ENCODE measurements at places on chromosomes 7 and 10. TPM values are rescaled to one million over a fixed set of nuclear protein-coding genes. Genes with fewer than 3 reads are reported as not detected.

DNA sequence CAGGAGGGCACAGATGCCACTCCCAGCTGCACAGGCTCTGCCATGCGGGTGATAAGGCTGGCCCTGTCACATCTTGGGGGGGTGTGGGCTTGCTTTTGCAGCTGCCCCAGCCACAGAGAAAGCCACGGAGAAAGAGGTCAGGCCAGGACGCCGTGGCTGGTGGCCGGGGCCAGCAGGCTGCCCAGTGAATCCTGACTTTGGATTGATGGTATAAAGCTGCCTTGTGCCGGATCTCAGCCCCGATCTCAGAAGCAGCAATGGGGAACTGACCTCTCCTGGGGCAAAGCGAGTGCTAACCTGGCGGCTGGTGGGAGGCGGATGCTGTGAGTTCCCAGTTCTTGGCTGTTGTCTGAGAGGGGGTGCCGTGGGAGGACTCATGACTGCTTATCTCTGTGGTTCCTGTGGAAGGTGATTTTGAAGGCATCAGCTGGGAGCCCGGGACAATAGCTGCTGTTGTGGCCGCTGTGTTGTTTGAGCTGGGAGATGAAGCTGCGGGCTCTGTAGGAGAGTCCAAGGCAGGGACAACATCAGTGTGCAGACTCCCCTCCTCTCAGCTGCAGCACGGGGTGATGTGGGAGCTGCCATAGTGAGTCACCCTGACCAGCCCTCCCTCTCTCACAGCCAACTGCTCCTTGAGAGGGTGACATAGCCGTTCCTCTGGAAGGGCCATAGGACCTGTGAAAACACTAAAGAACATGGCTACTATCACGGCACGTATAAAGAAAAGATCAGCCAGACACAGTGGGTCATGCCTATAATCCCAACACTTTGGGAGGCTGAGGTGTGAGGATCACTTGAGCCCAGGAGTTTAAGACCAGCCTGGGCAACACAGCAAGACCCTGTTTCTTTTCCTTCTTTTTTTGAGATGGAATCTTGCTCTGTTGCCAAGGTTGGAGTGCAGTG is 17.0 kb downstream of the IL15RA start:
- no peak overlapping the region for H3K4me3 ChIP-seq
- H3K27me3 ChIP-seq, result no peaks in the 10 kb centered on the region
- peaks cover 8% of the 10 kb centered on the region for H3K4me1 ChIP-seq
- no peak overlapping the region for H3K27ac ChIP-seq

- no peaks in the 10 kb centered on the region for H3K36me3 ChIP-seq
- no peaks in the 10 kb centered on the region for H3K27me3 ChIP-seq
- no peak overlapping the region for H3K4me3 ChIP-seq
- H3K27ac ChIP-seq, result no peak overlapping the region
Observed at GRCh38 chr7:142412551-142413193, 154.8 kb upstream of the PRSS58 start.

- H3K27me3 ChIP-seq, result peaks cover 16% of the 10 kb centered on the region
- H3K27ac ChIP-seq, result no peak overlapping the region
- no peak for DNase-seq
- no peaks in the 10 kb centered on the region for H3K36me3 ChIP-seq
- no peaks in the 10 kb centered on the region for H3K4me1 ChIP-seq
- H3K4me3 ChIP-seq, result no peak overlapping the region
Observed at GRCh38 chr10:127937069-127937468, 30.2 kb downstream of the PTPRE start.

Gene TMEM213
- total RNA-seq, result not detected

DNA sequence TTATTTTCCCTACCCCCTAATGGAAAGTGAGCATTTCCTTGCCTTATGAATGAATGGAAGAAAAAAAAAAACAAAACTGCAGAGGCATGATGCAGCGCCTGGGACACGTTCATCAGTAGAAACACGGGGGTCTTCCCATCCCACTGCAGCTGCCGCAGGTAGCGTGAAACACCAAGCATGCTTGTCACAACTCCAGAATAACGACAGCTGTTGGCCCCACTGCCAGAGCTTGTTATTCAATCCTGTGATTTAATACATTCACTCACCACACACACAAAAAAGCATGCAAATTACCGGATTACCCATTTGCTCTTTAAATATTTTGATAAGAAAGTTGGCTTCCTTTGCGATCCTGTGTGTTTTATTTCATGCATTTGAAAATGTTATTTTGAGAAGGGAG is 48.4 kb upstream of the GNA12 start:
- no peak overlapping the region for H3K27ac ChIP-seq
- no peaks in the 10 kb centered on the region for H3K36me3 ChIP-seq
- no peak overlapping the region for H3K4me3 ChIP-seq
- no peak for DNase-seq
- H3K27me3 ChIP-seq, result no peaks in the 10 kb centered on the region

- H3K4me3 ChIP-seq, result no peak overlapping the region
- peaks cover 9% of the 10 kb centered on the region for H3K4me1 ChIP-seq
- H3K27me3 ChIP-seq, result no peaks in the 10 kb centered on the region
- peaks cover 5% of the 10 kb centered on the region for H3K36me3 ChIP-seq
- H3K27ac ChIP-seq, result peak overlapping the region; percentile 52
- no peak for DNase-seq
Observed at GRCh38 chr10:101617102-101617823, 29.1 kb downstream of the DPCD start.

GRCh38 chr10:111323389-111323966 is 246.6 kb downstream of the ADRA2A start:
- no peak overlapping the region for H3K4me3 ChIP-seq
- DNase-seq, result no peak
- no peak overlapping the region for H3K27ac ChIP-seq
- H3K27me3 ChIP-seq, result peaks cover 6% of the 10 kb centered on the region
- H3K36me3 ChIP-seq, result no peaks in the 10 kb centered on the region

Gene CALML3
- total RNA-seq, result not detected

- H3K4me3 ChIP-seq, result no peak overlapping the region
- no peak overlapping the region for H3K27ac ChIP-seq
- H3K36me3 ChIP-seq, result no peaks in the 10 kb centered on the region
- peaks cover 33% of the 10 kb centered on the region for H3K27me3 ChIP-seq
- no peaks in the 10 kb centered on the region for H3K4me1 ChIP-seq
Observed at GRCh38 chr10:118543714-118544400, 51.6 kb downstream of the PRLHR start.

GRCh38 chr10:124474514-124475070 is 13.0 kb downstream of the LHPP start:
- DNase-seq, result no peak
- H3K4me3 ChIP-seq, result no peak overlapping the region
- no peaks in the 10 kb centered on the region for H3K4me1 ChIP-seq
- no peaks in the 10 kb centered on the region for H3K36me3 ChIP-seq
- H3K27me3 ChIP-seq, result no peaks in the 10 kb centered on the region
- H3K27ac ChIP-seq, result no peak overlapping the region

Gene TUBB8
- not detected for total RNA-seq

- no peak for DNase-seq
- no peak overlapping the region for H3K27ac ChIP-seq
- H3K27me3 ChIP-seq, result peaks cover 4% of the 10 kb centered on the region
Observed at GRCh38 chr7:93367254-93367653, 135.1 kb downstream of the VPS50 start.

Gene LBX1
- total RNA-seq, result not detected

Gene CTAGE15
- 0.28 TPM for total RNA-seq

- peak overlapping the region; percentile 52 for H3K27ac ChIP-seq
- no peaks in the 10 kb centered on the region for H3K36me3 ChIP-seq
- H3K4me1 ChIP-seq, result peaks cover 51% of the 10 kb centered on the region
- H3K27me3 ChIP-seq, result peaks cover 45% of the 10 kb centered on the region
- DNase-seq, result no peak
Observed at GRCh38 chr10:21523557-21524008, 1.9 kb downstream of the SKIDA1 start.

- H3K27ac ChIP-seq, result no peak overlapping the region
- H3K4me3 ChIP-seq, result no peak overlapping the region
- H3K4me1 ChIP-seq, result no peaks in the 10 kb centered on the region
- no peaks in the 10 kb centered on the region for H3K36me3 ChIP-seq
- DNase-seq, result no peak
- peaks cover 32% of the 10 kb centered on the region for H3K27me3 ChIP-seq
Observed at GRCh38 chr10:93821051-93821772, 63.5 kb downstream of the LGI1 start.

Gene C10orf67
- not detected for total RNA-seq

Gene STN1
- total RNA-seq, result 14.5 TPM

Gene RUFY2
- 23.4 TPM for total RNA-seq

GRCh38 chr7:4931943-4932342 is 27.0 kb downstream of the MMD2 start:
- no peak for DNase-seq
- H3K4me1 ChIP-seq, result no peaks in the 10 kb centered on the region
- H3K27me3 ChIP-seq, result peaks cover 5% of the 10 kb centered on the region

Gene SAMD9
- total RNA-seq, result 27.3 TPM

DNA sequence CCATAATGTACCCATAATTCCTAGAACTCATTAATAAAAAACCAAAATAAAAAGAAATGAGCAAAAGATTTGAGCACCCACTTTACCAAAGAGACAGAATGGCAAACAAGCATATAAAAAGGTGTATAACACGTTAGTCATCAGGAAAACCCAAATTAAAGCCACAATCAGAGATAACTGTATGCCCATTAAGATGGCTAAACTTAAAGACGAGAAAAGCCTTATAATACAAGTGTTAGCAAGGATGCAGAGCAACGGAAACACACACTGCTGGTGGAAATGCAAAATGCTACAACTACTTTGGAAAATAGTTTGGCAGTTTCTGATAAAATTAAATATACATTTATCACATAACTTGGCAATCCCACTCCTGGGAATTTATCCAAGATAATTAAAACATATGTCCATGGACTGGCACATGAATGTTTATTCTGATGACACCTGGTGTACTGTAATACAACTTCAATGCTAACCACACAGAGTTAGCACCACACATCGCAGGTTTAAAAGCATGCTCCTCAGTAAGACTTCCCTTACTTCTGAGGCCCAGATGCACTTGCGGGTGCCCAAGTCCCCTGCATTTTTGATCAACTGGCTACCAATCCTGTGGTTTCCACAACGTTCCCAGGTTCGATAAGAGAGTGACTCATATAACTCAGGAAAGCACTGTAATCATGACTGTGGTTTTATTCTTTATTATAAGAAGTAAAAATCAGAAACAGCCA is 158.6 kb downstream of the SNX13 start:
- no peaks in the 10 kb centered on the region for H3K4me1 ChIP-seq
- H3K4me3 ChIP-seq, result no peak overlapping the region
- H3K27ac ChIP-seq, result no peak overlapping the region

- H3K27ac ChIP-seq, result no peak overlapping the region
- H3K27me3 ChIP-seq, result peaks cover 3% of the 10 kb centered on the region
- H3K36me3 ChIP-seq, result no peaks in the 10 kb centered on the region
- DNase-seq, result no peak
- no peak overlapping the region for H3K4me3 ChIP-seq
Observed at GRCh38 chr7:12436896-12437535, 33.4 kb upstream of the VWDE start.

GRCh38 chr10:119348516-119349240 is 141.3 kb downstream of the GRK5 start:
- no peak for DNase-seq
- peaks cover 31% of the 10 kb centered on the region for H3K4me1 ChIP-seq
- H3K27me3 ChIP-seq, result no peaks in the 10 kb centered on the region
- no peak overlapping the region for H3K27ac ChIP-seq
- no peak overlapping the region for H3K4me3 ChIP-seq
- H3K36me3 ChIP-seq, result peaks cover 16% of the 10 kb centered on the region

DNA sequence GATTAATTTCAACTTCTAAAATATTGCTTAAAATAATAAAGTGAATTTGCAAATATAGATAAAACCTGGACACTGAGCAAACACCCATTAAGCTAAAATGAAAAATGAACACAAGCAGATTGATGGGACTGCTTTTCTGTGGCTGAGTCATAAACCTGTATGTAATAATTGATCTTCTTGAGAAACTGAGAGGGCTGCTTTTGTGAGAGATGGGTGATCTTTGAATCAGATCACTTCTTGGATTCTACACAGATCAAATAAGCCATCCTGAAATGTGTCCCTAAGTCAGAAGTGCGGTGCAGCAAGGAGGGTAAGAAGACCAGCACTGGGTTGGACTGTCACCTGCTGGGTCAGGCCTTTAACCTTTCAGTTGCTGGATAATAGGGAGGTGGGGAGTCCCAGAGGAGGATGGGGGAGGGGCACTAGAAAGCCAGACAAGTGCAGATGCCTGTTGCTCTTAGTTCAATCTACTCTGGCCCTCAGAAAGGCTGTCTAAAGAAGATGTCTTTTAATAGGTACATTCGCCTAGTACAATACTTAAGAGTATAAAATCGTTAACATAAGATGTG is 178.2 kb upstream of the NAMPT start:
- no peak overlapping the region for H3K27ac ChIP-seq
- peak overlapping the region; percentile 26 for H3K4me3 ChIP-seq
- H3K36me3 ChIP-seq, result no peaks in the 10 kb centered on the region
- H3K27me3 ChIP-seq, result no peaks in the 10 kb centered on the region

DNA sequence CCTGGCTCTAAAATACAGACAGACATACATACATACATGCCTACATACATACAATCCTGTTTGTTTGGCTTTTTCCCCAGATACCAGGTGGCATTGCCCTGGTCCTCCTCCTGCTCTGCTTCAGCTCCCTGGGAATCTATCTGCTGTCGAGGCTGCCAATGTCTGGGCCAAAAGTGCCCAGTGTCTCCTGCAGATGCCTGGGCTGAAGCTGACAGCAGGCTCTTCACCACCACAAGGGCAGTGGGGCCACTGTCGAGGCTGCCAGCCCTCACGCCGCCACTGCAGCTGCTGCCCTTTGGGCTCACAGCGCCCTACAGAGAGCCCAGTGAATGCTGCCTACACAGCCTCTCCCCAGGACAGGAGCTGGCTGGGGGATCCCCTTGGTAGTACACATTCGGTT is 18.0 kb upstream of the STN1 start:
- no peaks in the 10 kb centered on the region for H3K27me3 ChIP-seq
- DNase-seq, result no peak
- no peak overlapping the region for H3K4me3 ChIP-seq
- no peaks in the 10 kb centered on the region for H3K36me3 ChIP-seq
- no peaks in the 10 kb centered on the region for H3K4me1 ChIP-seq

Gene OR2A7
- not detected for total RNA-seq

GRCh38 chr10:4661511-4662255 is 164.3 kb upstream of the AKR1E2 start:
- H3K36me3 ChIP-seq, result no peaks in the 10 kb centered on the region
- H3K27ac ChIP-seq, result no peak overlapping the region
- no peaks in the 10 kb centered on the region for H3K4me1 ChIP-seq
- peaks cover 16% of the 10 kb centered on the region for H3K27me3 ChIP-seq
- no peak for DNase-seq

- no peak overlapping the region for H3K4me3 ChIP-seq
- no peaks in the 10 kb centered on the region for H3K4me1 ChIP-seq
- H3K36me3 ChIP-seq, result no peaks in the 10 kb centered on the region
- H3K27ac ChIP-seq, result no peak overlapping the region
- H3K27me3 ChIP-seq, result peaks cover 6% of the 10 kb centered on the region
Observed at GRCh38 chr7:48251766-48252165, 80.5 kb downstream of the ABCA13 start.
